ENCODE measurements at places on chromosomes 11 and 22. TPM values are rescaled to one million over a fixed set of nuclear protein-coding genes. Genes with fewer than 3 reads are reported as not detected.

GRCh38 chr11:67634366-67635230, 4.9 kb upstream of the NUDT8 start:
- DNase-seq: no peak

DNA sequence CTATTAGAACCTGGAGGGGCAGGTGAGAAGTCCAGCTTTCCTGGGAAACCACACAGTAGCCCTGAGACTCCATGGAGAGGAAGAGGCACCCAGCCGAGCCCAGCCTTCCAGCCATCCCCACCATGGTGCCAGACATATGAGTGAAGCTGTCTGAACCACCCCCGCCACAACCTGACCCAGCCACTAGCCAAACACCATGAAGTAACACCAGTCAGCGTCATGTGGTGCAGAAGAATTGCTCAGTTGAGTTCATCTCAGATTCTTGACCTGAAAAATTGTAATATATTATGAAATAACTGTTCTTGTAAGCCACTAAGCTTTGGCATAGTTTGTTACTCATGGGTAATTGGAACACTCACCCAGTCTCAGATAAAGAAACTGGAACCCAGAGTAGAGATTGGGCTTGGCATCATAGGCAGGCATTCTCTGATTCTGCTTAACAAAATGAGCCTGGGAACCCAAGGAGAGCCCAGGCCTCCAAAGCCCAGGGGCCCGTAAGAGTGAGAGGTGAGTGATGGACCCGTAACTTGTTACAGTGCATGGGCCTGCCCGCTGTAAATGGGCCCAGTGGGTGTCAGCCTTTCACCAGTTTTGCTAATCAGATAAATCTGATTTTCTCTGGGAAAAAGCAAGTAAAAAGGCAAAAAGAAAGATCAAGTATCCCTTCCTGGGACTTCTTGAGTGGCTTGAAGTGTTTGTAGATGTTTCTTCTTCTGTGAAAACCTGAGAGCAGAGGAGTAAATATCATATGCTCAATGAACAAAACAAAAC, 305.5 kb downstream of the DDX10 start:
- DNase-seq: no peak

OR8D4 gene
- total RNA-seq: not detected

DNA sequence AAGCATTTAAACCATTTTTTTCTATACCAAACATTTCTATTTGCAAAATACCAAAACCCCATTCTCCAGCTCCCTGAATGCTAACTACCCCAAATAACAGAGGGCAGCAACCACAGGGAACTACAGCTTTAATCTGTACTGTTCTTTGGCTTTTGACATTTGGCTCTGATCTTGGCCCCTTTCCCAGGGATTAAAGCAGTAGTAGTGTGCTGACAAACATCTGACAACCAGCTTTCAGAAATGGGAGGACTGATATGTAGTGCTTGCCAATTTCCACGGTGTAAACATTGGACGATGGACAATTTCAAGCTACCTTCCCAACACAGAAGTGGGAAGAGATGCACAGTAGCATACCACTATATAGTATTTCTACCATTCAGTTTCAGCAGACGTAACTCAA, 88.4 kb upstream of the TEAD1 start:
- DNase-seq: no peak

SLC22A8 gene
- total RNA-seq: not detected

ISX gene
- total RNA-seq: not detected
